Motor neuron (in vitro differentiated cells): ENCODE measurements at places on chromosomes 12 and 14.

GRCh38 chr12:93767524-93767863 lies 90.3 kb downstream of the CRADD start:
- no peak for ATAC-seq

GRCh38 chr12:129298921-129299320 lies 445.6 kb downstream of the GLT1D1 start:
- no peak for ATAC-seq

DNA sequence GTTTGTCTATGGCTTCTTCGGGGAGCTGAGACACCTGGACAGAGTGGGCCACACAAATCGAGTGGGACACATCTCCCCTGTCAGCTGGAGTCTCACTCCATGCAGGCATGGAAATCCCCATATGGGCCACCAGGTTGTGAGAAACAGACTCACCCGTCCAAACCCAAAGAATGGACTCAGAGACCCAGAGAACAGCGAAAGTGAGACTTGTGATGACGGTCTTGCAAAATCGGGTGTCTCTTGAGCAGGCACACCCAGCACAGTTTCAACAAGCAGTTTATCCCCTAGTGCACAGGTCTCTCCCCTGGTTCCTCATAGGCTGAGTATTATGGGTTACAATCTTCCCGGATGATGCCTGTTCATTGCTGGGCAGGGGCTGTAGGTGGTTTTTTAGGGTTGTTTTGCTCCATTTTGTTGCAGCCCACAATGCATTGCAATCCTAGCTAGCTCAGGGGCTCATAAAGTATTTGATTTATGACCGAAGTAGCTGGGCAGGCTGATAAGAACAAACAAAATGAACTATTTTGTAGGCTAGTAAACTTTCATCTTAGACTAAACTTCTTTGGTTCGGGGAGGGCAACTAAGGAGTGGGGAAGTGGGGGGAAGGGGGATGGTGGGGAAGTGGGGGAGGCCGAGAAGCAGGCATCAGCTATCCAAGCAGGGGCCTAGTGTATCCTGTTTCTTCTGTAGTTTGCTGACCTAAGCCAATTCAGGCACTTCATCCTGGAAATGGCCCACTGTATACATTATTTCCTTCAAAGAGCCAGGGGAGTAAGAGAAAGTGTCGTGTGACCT lies 45.3 kb downstream of the IQSEC3 start:
- ATAC-seq, result no peak

- ATAC-seq, result no peak
Observed at GRCh38 chr14:88228522-88229236, 94.4 kb downstream of the KCNK10 start.

DNA sequence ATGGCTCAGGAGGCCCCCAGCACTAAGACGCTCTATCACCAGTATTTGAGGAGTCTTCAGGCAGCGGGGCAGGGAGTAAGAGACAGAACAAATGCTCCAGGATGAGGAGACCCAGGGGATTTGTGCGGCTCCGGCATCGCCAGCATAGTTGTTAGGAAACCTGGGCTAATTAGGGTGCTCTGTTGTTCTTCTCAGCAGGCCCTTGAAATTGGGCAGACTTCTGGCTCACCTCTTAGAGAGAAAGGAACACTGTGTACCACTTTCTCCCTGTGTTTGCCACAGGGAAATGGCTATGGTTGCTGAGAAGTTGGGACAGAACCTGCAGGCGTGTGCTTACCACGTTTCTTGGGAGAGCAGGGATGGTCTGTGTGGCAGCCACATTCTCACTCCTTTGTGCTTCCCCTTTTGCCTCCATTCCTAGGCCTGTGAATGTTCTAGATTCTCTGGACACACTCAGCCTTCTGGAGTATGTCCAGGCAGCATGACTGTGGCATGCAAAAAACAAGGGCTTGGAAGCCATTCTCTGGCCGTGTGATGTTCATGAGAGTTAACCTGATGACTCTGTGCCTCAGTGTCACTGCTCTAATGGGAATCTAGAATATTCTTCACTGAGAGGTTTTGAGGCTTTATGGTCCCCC lies 109.0 kb downstream of the CHST11 start:
- peak; percentile 47 for ATAC-seq

- no peak for ATAC-seq
Observed at GRCh38 chr12:11686120-11686519, 36.6 kb downstream of the ETV6 start.

DNA sequence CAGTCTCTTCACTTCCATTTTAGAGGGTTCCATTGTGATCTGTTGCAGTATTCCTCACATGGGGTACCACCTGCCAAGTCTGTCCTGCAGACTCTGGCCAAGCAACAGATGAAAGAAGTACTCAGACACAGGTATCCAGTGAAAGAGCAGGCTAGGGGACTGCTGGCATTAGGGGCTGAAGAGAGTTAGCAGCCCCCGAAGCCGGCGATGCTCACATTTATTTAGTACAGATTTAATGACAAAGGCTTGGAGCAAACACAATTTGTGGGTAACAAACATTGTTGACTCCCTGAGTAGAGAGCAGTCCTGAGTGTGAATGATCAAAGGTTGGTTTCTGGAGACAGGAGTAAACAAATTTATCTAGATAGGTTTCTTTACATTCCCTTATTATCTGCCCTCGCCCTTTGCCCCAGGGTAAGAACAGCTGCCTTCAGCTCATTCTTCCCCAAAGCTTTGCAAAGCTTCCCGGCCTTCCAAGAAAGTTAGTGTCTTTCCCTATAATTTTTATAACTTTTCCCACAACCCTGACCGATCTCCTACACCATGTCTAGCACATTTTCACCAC lies 144.8 kb downstream of the TMEM117 start:
- ATAC-seq, result no peak

GRCh38 chr12:53516758-53517455 lies 9.6 kb upstream of the NPFF start:
- ATAC-seq, result no peak

DNA sequence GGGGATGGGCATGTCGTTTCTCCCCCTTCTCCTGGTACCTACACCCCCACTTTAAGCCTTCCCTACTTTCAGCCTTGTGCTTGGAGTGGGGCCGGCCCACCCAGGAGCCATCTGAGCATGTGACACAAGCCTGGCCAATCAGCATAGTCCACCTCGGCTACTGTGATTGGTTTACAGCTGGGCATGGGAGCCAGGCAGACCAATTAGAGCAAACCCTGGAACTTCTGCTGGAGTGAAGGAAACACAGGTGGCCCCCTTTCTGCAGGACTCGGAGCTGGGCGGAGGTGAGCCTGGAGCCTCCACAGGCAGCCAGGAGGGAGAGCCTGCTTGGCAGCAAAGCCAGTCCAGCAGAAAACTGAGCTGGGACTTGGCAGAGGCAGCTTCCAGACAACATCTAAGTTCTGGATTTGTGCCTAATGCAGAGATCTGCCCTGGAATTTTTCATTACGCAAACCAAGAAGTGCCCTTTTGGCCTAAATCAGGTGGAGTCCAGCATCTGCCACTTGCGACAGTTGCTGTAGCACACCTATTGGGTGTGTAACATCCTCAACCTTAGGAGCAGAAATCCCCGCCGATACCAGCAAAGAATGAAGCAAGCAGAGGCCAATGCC lies 59.5 kb downstream of the SCARB1 start:
- ATAC-seq, result no peak

- ATAC-seq, result no peak
Observed at GRCh38 chr14:32728976-32729375, 209.7 kb upstream of the NPAS3 start.

DNA sequence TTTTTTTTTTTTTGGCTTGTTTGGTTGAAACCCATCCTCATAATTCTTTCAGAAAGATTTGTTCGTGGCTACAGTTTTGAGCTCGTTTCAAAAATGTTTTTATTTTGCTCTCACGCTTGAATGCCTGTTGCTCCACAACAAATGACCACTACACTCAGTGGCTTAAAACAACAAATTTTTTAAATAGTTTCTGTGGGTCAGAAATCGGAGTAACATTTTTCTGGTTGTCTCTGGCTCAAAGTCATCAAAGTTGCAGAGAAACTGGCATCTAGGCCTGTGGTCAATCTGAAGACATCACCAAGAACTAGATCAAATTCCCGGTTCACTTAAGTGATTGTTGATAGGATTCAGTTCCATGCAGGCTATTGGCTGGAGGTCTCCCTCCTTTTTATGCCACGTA lies 560.0 kb downstream of the SNAPC1 start:
- no peak for ATAC-seq

DNA sequence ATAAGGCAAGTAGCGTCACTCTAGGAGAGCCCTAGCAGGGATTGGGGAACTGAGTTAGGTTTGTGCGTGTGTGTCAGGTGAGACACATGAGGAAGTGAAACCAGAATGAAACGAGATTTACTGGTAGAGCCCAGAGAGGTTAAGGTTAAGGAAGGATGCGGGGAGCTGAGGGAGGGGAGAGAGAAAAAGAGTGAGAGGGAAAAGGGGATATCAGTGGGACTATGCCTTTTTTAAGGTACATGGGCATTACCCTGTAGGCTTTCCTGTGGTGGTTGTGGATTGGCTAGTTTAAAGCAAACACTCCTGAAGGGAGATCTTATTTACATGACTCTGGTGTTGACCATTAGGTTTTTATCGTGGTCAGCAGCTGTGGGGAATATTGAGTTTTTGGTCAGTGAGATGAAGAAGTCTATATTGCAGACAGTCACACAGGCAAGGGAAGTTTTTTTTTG lies 13.9 kb downstream of the ZDHHC17 start:
- no peak for ATAC-seq

DNA sequence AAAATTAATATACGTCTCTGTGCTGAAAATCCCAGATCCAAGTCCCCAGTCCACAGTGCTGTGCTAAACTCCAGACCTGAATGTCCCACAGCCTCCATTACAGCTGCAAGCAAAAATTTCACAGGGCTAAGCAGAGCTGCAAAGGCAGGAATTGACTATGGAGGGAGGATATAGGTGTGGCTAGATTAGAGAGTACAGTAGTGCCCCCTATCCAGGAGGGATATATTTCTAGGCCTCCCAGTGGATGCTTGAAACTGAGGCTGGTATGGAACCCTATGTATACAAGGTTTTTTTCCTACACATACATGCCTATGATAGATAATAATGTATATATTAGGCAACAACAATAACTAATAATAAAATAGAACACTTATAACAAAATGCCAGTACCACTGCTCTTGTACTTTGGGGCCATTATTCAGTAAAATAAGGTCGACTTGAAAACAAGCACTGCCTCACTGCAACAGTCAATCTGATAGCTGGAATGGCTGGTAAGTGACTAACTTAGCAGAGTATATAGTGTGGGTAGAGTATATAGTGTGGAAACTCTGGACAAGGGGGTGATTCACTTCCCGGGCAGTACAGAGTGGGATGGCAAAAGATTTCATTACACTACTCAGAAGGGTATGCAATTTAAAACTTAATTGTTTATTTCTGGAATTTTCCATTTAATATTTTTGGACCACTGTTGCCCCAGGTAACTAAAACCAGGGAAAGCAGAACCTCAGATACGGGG lies 82.7 kb downstream of the C14orf132 start:
- no peak for ATAC-seq

DNA sequence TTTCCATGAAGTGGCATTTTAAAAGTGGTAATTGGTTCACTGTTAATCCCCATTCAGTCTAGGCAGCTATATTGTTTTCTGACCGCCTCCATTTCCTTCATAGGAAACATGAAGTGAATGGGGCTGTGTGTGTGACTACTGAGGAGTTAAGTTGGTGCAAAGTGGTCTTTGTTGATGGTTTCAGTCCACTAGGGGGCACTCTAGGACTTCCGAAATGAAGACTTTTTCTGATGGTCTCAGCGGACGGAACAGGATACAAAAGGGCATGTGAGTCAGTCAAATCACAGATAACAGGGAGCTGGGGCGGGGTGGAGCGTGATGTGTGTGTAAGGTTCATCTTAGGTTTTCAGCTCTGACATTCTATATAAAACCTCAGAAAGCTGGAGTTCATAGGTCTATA lies 240.1 kb upstream of the OR4E1 start:
- peak; percentile 62 for ATAC-seq

- ATAC-seq, result no peak
Observed at GRCh38 chr14:65453807-65454480, 41.4 kb downstream of the FUT8 start.

DNA sequence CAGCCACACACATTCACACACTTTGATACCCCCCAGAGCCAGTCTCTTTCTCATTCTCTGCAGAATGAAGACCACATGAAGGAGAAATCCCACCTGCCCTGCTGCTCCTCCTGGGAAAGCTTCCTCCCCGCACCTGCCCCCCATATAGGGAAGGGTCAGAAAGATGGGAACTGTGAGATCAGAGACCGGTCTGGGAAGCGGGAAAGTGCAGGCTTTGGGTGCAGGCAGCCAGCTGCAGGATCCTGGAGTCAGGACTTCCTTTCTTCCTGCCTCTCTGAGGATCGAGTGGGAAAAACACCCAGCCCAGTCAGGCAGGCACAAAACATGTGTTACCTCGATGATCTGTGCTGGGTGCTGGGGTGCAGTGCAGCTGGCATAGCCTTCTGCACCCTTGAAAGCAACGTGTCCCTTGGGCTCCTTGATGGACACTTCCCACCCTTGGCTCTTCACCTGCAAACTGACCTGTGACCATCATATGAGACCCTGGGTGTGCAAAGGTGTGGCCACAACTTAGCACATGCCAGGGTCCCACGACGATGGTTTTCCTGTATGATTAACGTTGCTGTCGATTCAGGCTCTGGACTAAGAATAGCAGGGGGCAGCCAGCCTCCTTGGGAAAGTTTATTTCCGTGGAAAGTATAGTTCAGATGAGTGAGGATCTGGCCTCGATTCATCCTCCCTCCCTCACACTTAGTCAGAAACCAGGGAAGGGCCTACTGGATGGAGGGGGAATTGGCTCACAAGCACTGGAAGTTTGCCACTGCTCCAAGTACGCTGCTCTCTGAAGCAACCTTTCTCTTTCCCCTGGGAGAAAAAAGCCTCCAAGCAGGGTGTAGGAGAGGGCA lies 105.4 kb upstream of the MED13L start:
- ATAC-seq, result peak; percentile 47

- no peak for ATAC-seq
Observed at GRCh38 chr14:29220566-29220965, 454.0 kb downstream of the FOXG1 start.

GRCh38 chr12:82627799-82628198 lies 58.9 kb upstream of the TMTC2 start:
- no peak for ATAC-seq

GRCh38 chr14:95889236-95889979 lies 12.8 kb downstream of the TUNAR start:
- no peak for ATAC-seq

- ATAC-seq, result no peak
Observed at GRCh38 chr12:56411781-56412639, 37.2 kb downstream of the TIMELESS start.

- ATAC-seq, result no peak
Observed at GRCh38 chr12:12784911-12785814, at the start of gene APOLD1. APOLD1 (plus strand) TSS chr12:12785659; CDS start chr12:12785692, 33 bp downstream.

GRCh38 chr14:58617619-58618018 lies 20.1 kb upstream of the DACT1 start:
- ATAC-seq, result no peak

- ATAC-seq, result no peak
Observed at GRCh38 chr14:90483571-90483974, 86.7 kb downstream of the CALM1 start.

DNA sequence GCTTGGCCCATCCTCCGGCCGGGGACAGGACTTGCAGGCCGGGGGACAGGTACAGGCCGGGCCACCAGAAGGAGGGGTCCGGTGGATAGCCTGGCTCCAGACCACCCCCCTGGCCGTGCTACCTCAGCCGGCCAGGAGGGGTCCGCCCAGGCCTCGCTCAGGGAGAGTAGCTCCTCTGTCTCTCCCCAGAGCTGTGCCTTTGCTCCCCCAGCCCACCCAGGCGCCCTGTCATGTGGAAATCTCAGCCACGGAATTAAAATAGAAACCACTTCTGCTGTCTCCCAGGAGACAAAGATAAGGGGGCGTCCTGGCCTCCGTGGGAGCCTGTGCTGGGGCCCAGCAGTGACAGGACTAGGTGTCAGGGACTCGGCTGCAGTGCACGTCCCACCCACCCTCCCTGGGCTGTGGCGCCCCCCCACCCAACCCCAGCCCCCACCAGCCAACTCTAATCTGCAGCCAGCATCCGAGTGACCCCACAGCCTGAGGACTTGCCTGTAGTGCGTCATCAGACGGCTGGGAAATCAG lies 3.3 kb upstream of the CRIP2 start:
- ATAC-seq, result peak; percentile 21
